ENCODE measurements at places on chromosomes 16 and 17.

- DNase-seq, result no peak
Measured at GRCh38 chr16:52929478-52930400, 123.0 kb downstream of the CHD9NB start.

- no peak for DNase-seq
Measured at GRCh38 chr17:1626333-1626732, 2.3 kb downstream of the SLC43A2 start.

DNA sequence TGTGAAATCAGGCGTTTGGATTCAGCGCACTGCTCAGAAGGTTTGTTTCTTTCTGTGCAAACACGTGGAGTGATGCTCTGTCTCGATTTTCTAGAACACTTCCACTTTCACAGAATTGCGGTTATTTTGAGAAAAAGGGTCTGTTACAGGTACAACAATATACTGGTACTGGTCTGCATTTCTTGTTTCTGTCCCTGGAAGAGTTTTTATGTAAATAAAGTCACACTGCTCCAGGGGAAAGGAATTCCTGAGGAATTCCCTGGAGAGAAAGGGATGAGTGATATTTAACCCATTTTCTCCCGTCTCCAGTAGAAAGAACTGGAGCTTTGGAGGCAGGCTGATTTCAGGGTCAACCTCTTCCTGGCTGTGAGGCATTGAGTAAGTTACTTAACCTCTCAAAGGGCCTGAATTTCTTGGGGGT lies 16.2 kb upstream of the RMI2 start:
- no peak for DNase-seq

DNA sequence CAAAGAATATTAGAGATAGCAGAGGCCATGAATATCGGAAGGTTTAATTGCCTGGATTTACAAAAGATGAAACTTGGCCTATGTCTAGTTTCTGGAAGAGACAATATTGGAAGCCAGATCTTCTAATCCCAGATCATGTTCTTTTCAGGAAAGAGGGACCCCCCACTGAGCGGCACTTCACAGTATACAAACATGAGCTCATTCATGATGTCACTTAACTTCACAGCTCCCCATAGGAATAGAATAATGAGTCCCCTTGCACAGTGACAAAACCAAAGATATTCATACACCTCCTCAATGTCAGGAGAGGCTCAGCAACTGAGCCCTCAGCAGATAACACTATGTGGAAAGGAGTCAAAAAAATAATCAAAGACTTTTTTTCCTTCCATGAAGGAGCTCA lies 147.5 kb downstream of the CDH11 start:
- DNase-seq, result no peak

GRCh38 chr17:61382796-61383688 lies 16.6 kb upstream of the TBX2 start:
- DNase-seq, result no peak

DNA sequence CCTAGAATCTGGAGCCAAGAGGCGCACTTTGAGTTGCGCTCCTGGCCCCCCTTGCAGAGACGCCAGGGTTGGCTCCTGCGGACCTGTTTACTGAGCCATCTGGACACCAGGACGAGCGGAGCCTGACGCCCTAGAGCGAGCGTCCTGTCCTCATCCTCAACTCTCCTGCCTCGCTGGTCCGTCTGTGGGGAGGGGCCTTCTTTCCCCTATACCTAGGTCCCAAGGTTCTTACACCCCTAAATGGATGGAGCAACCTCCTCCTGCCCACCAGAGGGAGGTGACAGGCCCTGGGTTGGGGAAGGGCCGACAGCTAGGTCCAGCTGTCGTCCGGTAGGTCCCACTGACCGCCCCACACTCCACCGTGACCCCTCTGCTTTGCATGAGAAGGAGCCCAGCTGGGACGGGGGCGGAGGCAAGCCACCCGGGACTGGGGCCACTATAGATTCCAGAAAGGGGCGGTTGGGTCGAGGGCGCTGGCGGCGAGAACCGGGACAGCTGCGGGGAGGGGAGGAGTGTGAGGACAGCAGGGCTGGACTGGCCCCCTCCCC lies 3.1 kb upstream of the LHX1 start:
- DNase-seq, result no peak

DNA sequence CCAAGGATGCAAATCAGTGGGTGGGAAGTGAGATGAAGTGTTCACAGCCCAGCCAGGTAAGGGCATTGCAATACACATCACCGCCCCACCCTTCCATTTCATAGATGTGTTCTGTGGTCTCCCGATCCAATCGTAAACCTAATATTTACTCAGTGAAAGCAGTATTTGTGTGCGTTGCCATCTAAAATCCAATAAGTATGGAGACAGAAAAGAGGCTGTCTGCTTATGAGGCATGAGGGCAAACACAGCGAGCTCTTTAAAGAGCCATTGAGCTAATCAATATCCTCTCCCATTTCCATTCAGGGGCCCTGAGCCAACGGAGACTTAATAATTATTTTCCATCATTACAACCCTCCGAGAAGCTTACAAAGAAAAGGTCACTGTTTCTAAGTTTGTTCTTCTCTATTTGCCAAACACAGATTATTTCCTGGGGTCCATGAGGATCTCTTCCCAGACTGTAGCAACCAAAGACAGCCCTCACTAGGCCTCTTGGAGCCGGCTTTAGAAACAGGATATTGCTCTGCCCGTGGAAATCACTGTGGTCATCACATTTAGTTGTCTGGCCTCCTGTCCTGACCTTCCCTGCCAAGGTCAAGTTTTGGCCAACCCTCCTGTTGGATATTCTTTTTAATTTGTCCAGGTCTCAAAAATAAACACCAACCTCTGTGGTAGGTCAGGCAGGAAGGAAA lies 120.1 kb downstream of the SLC39A11 start:
- no peak for DNase-seq

- no peak for DNase-seq
Measured at GRCh38 chr17:80753685-80754345, 209.2 kb downstream of the RPTOR start.

GRCh38 chr17:64392300-64392699 lies 1.6 kb upstream of the PECAM1 start:
- DNase-seq, result no peak

GRCh38 chr17:69093279-69093789 lies 32.6 kb upstream of the ABCA9 start:
- no peak for DNase-seq

DNA sequence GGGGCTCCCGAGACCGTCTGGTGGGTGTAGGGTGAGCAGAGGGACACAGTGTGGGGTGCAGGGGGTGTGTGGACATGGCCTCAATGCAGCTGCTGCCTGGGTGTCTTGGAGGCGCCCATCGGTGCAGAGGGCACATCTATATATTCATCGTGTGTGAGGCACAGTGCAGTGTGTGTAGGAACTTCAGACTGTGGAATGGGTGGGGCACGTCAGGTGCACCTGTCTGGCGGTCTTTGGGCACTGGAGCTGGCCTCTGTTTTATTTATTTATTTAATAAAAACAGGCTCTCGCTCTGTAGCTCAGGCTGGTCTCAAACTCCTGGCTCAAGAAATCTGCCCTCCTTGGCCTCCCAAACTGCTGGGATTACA lies 16.8 kb downstream of the LASP1 start:
- no peak for DNase-seq

DNA sequence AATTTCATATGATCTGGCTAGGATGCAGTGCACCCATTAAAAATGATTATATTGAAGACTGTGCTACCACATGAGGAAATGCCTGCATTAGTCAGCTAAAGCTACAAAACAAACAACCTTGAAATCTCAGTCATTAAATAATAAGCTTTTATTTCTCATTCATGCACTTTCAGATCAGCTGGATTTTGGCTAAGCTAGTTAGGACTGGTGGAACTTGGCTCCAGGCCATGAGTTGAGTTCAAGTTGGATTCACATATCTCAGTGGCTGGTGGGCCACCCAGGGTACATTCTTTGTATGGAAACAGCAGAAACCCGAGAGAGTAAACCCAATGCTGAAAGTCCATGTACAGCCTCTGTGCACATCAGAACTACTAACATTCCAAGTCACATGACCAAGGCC lies 6.4 kb upstream of the SLFN12L start:
- DNase-seq, result no peak

DNA sequence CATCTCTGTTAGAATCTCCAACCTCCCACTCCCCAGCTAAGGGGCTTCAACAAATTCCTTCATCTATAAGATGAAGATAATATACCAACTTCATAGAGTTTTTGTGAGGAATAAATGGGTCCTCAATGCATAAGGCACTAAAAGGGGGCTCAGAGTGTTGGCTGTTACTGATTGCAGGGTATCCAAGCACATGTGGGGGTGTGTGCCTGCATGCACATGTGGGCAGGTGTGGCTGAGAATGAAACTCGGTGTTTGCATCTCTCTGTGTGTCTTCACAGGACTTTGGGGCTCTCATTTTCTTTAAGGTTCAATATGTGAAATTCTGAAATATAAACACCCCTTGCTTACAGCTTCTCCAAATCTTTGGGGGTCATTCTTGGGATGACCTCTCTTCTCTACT lies 4.1 kb upstream of the PPP1R9B start:
- DNase-seq, result no peak

DNA sequence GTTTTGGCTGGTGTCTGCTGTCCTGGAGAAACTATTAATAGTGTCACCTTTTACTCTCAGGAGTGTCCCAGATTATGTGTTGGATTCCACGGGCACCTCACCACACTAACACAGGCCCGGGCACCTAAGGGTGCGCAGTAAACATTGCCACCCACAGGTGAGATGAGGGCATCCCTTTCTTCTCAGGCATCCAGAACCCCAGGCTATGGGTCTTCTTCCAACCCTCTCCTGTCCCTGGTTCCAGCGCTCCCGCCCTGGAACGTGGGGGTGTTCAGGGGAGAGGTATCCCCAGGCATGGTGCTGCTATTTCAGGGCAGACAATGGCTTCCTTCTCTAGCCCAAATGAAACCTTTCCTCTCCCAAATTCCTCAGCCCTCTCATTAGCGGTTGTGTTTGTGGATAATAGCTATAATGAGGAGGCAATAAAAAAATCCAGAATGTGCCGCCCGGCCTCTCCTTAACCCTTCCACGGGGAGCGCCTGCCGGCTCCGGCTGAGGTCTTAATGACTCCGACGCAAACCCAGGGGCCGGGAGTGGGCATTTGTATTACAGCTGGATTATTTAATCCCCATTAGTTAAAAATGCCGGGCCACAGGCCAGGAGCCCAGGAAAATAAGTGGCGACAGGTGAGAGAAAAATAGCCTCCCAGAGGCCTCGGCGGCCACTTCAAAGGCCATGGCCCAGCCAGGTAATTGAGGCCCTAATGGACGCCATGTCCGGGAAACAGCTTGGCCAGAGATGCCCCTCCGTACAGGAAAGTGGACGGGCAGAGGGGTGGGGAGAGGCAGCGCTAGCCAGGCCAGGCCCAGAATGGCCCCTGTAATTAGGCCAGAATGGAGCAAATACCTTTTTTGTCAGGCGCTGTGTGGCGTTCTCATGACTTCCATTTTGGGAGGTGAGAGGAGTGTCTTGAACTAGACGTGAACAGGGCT lies 102.8 kb downstream of the IRX5 start:
- DNase-seq, result no peak

DNA sequence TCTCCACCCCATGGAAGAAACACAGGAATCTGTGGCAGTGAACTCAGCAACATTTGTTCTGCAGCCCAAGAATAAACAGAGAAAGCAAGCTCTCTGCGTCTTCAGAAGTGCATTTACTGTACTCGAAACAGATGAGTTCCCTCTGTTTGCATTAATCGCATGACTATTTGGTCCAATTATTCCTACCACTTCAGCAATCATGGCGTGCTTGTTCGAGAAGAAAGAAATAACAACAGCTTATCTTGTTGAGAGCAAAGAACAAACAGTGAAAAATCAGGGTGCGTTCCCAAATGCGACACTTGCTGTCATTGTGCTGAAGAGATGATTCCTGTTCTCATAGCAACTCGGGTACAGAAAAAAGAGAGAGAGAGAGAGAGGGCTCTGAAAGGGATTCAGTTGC lies 445.3 kb upstream of the MAF start:
- DNase-seq, result no peak

- no peak for DNase-seq
Measured at GRCh38 chr17:8611137-8611536, 19.4 kb downstream of the MYH10 start.

DNA sequence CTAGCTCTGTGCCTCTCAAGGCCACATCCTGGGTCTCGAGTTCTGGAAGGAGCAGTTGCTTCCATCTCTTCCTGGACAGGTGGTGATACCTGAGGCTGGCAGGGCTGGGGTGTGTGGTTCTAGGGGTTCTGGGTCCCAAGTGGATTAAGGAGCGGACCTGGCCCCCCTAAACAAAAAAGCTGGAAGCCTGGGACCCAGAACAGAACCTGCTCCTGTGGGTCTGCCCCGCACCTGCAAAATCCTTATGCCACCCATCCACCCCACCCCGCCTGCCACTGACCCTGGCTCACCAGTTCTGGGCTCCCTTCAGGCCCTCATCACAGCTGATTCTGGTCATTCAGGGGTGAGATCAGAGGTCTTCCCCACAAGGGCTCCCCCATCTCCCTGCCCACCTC lies 44.8 kb downstream of the ADCY7 start:
- DNase-seq, result no peak

- no peak for DNase-seq
Measured at GRCh38 chr16:85838381-85838780, 38.9 kb downstream of the COX4I1 start.

- no peak for DNase-seq
Measured at GRCh38 chr17:15263206-15263579, 1.9 kb downstream of the PMP22 start.

- DNase-seq, result no peak
Measured at GRCh38 chr17:37026531-37026869, 77.7 kb downstream of the AATF start.

DNA sequence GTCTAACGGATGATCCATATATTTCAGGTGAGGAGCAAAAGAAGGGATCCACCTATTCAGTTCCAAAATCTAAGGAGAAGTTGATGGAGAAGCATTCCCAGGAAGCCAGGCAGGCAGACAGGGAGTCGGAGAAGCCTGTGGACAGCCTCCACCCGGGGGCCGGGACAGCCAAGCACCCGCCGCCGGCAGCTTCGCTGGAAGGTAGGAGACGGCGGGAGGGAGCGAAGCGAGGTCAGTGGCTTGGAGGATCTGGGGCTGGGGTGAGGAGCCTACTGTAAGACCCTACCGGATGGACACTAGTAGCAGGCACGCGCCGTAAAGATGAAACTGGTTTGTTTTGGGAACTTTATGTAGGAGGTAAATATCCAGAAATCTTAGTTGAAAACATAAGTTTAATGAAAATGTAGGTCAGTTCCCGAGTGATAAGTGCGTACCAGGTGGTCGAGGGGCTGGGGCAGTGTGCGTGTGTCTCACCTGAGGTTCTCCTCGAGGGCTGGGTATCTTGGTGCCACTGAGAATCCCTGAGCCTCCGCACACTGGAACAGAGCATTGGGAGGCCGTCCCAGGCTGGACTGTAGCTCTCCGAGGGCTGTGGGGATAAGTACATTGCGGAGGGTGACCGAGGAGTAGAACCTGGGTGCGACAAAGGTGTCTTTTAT lies 714 bp downstream of the SPATA33 start:
- DNase-seq, result no peak
